SHP77 treated with DMSO at 0.1 percent for 48 hours (cell line): ENCODE measurements at places on chromosomes 1 and 21.
A peak's percentile ranks its signal among the peaks of the same experiment; 100 is the strongest.

DNA sequence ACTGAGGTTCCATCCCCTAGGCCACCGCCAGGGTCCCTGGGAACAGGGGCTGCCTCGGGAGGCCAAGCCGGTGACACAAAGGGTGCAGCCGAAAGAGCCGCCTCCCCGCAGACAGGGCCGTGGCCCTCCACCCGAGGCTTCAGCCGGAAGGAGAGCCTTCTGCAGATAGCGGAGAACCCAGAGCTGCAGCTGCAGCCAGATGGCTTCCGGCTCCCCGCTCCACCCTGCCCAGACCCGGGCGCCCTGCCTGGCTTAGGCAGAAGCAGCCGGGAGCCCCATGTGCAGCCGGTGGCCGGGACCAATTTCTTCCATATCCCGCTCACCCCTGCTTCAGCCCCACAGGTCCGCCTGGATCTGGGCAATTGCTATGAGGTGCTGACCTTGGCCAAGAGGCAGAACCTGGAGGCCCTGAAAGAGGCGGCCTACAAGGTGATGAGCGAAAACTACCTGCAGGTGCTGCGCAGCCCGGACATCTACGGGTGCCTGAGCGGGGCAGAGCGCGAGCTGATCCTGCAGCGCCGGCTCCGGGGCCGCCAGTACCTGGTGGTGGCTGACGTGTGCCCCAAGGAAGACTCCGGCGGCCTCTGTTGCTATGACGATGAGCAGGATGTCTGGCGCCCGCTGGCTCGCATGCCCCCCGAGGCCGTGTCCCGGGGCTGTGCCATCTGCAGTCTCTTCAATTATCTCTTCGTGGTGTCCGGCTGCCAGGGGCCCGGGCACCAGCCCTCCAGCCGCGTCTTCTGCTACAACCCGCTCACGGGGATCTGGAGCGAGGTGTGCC, 1.4 kb downstream of the KLHDC7A start:
- DNase-seq, result no peak

DNA sequence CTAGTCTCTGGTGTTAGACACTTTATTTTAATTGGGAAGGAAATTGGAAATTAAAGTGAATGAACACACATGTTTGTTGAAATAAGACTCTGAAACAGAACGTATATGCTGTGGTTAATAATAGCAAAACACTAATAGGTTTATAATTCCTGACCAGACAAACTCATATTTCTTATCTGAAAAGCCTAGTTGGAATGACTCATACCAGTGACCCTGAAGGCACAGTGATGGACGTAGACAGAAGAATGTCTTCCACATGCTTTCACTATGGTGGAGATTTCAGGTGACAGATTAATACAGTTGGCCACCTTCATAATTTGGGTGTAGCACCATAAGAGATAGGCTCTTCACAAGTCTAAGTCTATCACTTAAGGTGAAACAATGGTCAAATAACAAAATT, 83.0 kb upstream of the COL11A1 start:
- DNase-seq, result no peak

- DNase-seq, result peak; percentile 2
Observed at GRCh38 chr1:240652961-240653409, 41.0 kb upstream of the GREM2 start.

DNA sequence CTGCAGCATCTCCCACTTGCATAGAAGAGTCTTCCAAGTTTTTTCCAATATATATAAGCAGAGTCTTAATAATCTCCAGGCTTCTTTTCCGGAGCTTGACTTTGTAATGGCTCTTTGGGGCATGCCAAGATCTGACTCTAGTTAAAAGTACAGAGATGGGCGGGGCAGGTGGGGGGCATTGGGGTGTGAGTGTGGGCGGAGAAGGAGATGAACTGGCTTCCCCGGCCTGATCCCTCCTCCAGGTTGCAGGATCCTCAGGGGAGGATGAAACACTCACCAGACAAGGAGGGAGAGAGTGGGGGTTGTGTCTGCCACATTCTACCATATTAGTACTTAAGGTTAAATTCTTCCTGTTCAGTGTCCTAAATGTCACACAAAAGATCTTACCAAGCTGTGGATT, 23.0 kb downstream of the S100A10 start:
- no peak for DNase-seq

- DNase-seq, result no peak
Observed at GRCh38 chr21:37226041-37226920, 40.9 kb downstream of the VPS26C start.

GRCh38 chr1:228807904-228808605, 72.8 kb downstream of the RHOU start:
- DNase-seq, result no peak

GRCh38 chr1:89457046-89457445, 67.6 kb upstream of the LRRC8B start:
- DNase-seq, result no peak

DNA sequence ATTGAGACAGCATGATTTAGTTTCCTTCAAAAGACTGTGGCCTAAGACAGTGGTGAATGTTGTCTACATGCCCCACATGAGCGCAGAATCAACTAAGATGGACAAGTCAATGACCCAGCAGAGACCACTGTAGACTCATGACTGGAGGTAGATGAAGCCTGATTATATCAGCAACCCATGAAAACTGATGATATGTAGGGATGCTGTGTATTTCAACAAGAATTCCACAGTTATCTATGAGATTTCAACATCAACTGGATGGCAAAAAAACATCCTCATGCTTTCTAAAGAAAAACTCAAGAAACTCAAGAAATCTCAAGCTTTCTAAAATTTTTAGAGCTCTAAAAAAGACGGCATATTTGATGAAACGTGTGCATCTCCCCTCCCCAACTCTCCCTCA, 413.9 kb upstream of the LYPLAL1 start:
- DNase-seq, result no peak

GRCh38 chr21:34625030-34625593, 10.2 kb upstream of the RCAN1 start:
- DNase-seq, result no peak

- DNase-seq, result no peak
Observed at GRCh38 chr1:244019982-244020485, 31.0 kb upstream of the ZBTB18 start.

DNA sequence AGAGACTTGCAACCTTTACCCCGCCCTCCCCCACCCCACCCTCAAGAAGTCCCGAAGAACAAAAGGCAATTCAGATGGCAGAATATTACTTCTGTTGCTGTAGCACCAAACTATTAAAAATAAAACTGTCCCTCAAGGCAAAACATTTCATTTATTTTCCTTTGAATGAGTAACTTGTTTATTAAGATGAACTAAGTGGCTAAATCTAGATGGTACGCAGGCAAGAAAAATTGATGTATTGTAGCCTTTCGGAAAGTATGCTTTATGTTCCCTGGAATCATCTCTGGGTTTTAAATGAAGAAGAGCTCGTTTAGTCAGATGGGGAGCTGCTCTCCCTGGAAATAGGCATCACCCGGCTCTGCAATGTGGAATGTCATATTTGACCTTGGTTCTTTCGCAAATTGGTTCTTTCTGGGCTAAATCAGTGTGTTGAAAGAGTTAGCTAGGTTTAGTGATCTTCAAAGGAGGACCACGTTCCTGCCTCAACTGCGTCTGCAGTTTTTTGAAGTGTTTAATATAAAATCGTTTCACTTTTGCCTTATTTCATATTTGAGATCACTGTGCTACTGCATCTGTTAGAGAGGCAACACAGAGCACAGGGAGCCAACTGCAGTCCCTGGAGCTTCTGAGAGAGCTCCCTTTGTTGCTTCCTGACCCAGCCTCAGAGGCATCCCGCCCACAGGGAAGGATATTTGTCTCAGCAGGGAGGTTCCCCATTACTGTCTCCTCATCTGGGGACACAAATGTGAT, 61.8 kb downstream of the KIF26B start:
- no peak for DNase-seq

GRCh38 chr21:20627594-20627993, 370.6 kb upstream of the NCAM2 start:
- DNase-seq, result no peak

GRCh38 chr1:15100121-15100879, 53.2 kb upstream of the TMEM51 start:
- DNase-seq, result no peak

DNA sequence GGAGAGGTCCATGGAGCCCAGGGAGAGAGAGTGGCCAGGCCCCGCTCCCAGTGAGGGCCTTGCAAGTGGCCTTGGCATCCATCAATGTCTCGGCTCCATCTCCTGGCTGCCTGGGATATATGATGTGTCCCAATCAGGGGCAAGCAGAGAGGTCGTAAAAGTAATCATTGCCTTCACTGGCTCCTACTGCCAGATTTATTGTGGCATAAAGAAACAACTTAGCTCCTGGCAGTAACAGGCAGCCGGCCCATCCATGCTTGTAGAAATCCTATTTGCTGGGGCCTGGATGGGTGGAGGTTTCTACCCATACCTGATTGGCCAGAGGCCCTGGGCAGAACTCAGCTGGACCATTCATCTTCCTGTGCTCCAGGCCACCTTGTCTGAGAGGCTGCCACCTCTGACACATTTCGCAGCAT, 272.6 kb downstream of the MATN1 start:
- DNase-seq, result no peak

GRCh38 chr1:48236716-48237470, 14.4 kb downstream of the SLC5A9 start:
- no peak for DNase-seq

GRCh38 chr1:56676571-56677035, 31.5 kb downstream of the PRKAA2 start:
- DNase-seq, result no peak

GRCh38 chr1:43779266-43779665, 71.9 kb downstream of the ST3GAL3 start:
- no peak for DNase-seq

DNA sequence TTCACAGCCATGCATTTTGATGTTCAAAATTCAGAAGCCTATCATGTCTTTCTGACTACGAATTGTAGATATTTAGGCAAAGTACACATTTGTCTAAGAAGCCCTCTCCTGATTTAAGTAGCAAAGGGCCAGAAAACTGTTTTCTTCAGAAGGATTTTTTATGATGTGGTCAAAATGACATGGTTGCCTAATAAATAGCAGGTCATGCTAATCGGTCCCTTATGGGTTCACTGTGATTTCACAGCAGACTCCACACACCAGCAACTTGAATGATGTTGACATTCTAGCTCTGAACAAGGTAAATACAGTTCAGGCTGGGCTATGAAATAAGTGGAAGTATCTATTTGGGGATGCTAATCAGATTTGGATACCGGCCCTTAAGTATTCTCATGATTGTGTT, 178.7 kb upstream of the DPYD start:
- DNase-seq, result no peak

DNA sequence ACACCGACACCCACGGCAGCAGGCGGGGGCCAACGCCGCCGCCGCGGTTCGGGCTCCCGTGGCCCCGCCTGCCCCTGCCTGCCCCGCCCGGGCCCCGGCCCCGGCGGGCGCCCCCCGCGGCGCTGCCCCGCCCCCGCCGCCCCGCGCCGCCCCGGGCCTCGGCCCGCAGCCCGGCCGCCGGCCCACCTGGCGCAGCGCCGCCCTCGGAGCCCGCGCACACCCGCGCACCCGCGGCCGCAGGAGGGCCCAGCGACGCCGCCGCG, at the start of gene WNT3A:
TSS of gene WNT3A (plus strand) at position 213 of the 263 bp plus-strand sequence. CDS start 131 bp downstream, outside the sequence.
- DNase-seq, result no peak

- peak; percentile 30 for DNase-seq
Observed at GRCh38 chr1:2049718-2050431, at the start of gene PRKCZ. TSS of gene PRKCZ (plus strand) at chr1:2050411. CDS start at chr1:2050631, 220 bp downstream.

DNA sequence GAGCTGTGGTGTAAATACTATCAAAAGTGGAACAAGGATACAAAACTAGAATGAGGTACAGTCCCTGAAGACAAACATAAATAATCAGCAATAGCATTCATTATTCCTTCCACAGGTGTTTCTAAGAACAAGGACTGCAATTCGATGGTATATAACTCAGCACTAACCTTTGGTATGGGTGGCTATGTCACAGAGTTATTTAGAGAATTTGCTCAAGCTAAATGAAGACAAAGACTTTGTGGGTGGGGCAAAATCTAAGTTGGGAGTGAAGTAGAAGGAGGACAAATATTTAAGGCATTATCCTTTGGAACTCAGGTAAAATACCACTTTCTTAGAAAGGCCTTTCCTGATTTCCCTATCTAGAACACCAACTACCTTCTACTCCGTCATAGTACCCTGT, 51.5 kb upstream of the CNN3 start:
- DNase-seq, result no peak

- no peak for DNase-seq
Observed at GRCh38 chr1:16115468-16115983, 40.3 kb downstream of the EPHA2 start.

DNA sequence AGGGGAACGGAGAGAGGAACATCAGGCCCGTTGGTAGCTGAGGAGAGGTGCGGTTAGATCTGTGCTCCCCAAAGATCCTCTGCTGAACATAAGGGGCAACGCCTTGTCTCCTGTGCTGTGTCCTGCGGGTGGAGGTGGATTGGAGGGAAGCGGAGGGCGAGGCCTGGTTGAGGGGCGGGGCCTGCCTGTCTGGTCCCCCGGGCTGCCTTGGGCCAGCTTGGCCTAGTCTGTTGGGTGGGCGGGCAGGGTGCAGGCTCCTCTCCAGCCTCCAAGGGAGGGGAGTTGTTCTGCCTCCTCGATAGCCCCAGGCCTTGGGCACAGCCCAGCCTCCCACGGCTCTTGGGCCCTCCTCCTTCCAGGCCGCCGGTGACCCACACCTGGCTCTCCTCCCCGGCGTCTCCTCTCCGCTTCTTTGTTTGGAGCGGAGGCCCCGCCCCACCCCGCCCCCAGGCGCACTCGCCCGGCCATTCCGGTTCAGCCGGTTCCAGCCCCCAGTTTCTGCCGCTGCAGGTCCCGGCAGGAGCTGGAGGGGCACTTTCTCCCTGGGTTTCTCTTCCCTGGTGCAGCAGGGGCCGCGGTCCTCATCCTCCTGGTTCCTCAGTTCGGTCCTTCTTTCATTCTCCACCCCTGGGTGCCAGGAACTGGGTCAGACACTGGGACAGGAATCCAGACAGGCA, 19.4 kb downstream of the PTPRF start:
- DNase-seq, result no peak

DNA sequence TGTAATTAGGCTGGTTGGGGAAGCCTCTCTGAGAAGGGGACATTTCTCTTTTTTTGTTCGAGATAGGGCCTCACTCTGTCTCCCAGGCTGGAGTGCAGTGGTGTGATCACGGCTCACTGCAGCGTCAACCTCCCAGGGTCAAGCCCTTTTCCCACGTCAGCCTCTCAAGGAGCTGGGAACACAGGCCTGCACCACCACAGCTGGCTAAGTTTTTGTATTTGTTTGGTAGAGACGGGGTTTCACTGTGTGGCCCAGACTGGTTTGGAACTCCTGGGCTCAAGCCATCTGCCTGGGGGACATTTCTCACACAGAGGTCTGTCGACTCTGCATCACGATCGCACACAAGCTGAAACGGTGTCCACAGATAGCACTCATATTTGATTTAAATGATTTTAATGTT, 39.7 kb downstream of the HUNK start:
- DNase-seq, result no peak

DNA sequence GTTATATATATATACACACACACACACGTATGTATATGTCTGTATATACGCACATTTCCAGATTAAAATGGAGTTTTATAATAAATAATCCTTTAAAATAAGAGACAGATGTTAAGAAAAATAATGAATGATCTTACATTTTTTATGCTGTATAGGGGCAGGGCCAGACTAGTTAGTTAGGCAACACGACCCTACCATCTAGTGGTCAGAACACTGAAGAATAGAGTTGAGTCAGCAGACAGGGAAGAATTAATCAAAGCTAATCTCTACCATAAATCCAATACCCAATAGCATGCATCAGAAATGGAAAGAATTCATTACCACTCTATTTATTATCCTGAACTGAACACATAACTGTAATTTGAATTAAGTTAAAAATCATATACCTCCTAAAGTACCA, 156.7 kb downstream of the BRINP3 start:
- DNase-seq, result no peak

GRCh38 chr1:198495631-198496030, 44.8 kb downstream of the ATP6V1G3 start:
- DNase-seq, result no peak

GRCh38 chr1:110309767-110310166, 29.4 kb upstream of the RBM15 start:
- DNase-seq, result no peak
